ENCODE measurements at places on chromosomes 1 and 21.

DNA sequence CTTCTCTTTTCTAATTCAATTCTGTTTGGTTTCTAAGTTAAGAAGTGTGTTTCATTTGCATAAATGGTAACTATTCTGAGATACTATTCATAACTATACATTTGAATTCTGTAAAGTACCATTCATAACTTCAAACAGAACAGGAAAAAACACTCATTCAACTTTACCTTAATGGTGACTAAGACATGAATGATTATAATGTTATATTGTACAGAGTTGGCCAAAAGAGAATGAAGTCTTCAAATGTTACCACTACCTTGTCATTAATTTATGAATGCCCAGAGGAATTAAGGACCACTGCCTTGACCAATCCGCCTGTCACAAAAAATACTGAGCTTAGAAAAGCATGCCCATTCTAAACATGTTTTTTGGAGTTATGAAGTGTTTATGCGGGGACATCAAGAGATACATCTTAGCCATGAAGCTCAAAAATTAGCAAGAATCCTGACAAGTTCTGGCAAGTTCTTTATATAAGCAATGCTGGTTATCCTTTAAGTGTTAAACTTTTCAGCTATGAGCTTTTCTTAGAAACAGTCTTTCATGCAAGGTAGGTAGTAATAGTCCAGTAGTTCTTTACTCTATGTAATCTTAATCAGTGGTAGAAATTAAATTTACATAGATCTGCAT is 7.9 kb downstream of the WASF2 start:
- no peak for DNase-seq

DNA sequence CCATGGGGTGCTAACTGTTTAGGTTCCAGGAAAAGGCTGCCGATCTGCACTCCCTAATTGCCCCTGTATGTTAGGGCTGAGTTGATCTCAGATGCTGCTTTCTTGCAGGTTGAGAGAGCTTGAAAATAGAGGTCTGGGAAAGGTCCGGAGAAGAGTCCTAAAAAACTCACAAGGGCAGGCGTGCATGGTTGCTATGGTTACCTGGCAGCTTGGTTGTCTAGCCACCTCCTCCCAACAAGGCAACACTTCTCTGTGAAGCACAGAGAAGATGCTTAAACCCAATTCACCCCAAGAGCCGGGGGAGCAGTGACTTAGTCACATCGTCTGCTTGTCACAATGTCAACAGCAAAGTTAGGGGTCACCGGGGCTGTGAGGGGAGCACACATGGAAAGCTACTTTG is 31.0 kb upstream of the LRRC52 start:
- DNase-seq = no peak

DNA sequence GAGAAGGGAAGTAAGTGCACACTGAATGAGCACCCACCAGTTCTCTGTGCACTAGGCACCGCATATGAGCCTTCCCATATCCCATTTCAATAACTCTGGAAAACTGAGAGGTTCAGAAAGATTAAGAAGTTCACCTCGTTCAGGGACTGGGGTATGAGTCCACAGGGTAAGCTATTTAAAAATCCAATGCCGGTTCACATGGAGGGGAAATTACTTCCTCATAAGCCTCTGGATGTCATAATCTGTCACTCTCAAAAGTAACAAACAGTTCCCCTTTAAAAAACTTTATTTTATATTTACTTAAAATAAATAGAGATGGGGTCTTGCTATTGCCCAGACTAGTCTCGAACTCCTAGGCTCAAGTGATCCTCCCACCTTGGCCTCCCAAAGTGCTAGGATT is 1.9 kb downstream of the OR2B11 start:
- DNase-seq = no peak

GRCh38 chr1:26602378-26602959 is 72.9 kb downstream of the RPS6KA1 start:
- DNase-seq = peak; percentile 15

DNA sequence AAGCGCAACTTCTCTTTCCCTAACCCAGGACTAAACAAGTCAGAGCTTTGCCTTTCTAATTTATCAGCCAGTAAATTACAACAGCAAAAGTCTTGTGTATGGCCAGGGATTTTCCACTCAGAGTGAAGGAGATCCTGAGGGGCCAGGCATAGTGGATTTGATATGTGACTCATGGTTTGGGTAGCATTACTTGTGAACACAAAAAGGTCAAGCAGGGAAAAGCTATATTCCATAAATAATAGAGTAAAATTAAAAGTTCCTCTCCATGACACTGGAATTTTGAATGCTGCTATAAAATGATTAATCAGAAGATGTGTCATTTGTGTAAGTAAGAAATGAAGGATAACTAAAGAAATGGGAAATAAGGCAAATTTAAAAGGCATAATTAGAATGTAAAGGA is 284.8 kb downstream of the HLX start:
- no peak for DNase-seq

- DNase-seq = no peak
Observed at GRCh38 chr1:145906954-145907753, 2.7 kb downstream of the ITGA10 start.
